Activated T-helper 17 cell treated with anti-CD3 and anti-CD28 coated beads, Interleukin-2, amount 50 U/mL, for 72 hours (primary cell): ENCODE measurements at places on chromosomes 7 and 10.

GRCh38 chr10:6204341-6205191, 1.8 kb downstream of the PFKFB3 start:
- ATAC-seq = no peak

GRCh38 chr7:112129655-112130323, 76.4 kb downstream of the DOCK4 start:
- no peak for ATAC-seq

DNA sequence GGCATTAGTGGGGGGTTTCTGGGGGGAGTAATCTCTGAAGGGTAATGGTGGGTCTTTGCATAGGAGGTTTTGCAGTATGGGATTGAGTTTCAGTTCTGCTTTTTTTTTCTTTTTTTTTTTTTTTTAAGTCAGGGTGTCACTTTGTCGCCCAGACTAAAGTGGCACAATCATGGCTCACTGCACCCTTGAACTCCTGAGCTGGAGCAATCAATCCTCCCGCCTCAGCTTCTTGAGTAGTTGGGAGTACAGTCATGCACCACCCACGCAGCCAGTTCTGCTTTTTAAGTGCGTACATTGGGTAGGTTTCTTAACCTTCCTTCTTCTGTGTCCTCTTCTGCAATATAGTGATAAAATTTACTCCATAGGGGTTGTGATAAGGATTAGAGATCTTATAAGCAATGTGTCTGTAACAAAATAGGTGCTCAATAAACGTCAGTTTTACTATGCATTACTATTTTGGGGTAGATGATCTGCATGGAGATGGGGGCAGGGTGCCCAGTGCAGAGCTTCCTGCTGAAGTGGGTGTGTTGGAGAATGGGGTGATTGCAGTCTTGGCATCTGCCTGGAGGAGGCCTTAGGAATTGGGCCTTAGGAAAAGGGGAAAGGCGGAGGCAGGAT, 9.6 kb downstream of the KAZALD1 start:
- no peak for ATAC-seq

- no peak for ATAC-seq
Measured at GRCh38 chr10:93211991-93212390, 138.3 kb downstream of the CYP26A1 start.

GRCh38 chr7:12440229-12440628, 36.6 kb upstream of the VWDE start:
- ATAC-seq = no peak

DNA sequence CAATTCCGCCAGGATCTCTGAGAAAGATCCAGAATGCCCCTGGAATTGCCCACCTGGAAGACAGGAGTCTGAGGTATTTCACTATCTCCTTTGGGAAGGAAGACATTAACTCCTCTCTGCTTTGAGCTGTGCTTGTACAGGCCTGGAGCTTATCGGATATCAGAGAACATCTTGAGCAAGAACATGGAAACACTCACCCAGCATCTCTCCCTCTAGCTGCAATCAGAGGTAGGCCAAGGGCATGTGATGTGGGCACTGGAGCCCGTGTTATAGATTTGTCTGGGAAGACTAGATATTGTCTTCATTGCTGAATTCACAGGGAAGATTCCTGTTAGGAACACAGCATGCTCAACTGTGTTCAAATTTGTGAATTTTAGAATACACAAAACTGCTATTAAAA, 233.9 kb downstream of the PHF14 start:
- ATAC-seq = no peak

- ATAC-seq = no peak
Measured at GRCh38 chr10:88041243-88042159, 178.1 kb downstream of the PTEN start.

DNA sequence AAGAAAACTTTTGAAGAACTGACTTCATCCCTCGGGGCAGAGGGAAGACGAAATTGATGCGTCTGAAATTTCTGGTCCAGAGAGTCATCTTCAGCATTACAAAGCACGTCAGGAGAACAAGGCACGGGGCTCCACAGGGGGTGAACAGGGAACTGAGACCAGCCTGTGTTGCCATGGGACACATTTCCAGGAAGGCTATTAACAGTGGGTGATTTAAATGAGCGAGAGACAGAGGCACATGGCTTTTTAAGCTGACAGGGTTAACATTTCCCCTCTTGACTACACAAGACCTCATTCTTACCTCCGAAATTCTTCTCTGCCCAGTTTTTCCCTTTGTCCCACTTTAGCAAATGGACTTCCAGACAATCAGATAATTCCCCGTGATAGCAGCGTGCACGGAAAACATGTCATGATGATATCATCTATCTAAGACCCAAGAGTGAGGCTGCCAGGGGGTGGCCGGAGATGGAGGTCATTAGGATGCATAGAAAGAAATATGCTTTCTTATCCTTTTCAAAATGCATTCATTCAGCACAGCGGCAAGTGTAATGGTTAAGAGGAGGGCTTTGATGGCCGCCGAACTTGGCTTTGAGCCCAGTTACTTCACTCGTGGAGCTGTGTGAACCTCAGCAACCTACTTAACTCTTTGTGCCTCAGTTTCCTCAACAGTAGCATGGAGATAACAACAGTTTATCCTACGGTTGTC, 248.0 kb downstream of the PRPF18 start:
- ATAC-seq = no peak

DNA sequence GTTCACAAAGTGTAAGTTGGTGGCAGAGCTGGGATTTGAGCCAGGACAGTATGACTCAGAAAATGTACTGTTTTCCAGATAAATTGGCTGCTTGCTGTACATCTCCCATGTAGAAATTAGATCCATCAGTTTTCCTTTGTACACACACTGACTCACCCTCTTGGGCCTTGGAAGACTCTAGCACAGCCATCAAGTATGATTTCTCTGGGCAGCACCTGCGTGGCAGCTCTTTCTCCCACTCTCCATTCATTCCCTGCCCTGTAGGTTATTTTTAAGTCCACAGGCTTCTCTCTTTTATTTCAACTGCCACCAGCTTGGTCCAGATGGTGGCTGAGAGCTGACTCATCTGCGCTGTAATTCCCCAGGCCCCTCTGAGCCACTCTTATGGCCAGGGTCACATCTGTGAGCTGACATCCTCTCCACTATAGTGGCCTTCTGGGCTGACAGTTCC, 28.3 kb upstream of the SDK1 start:
- no peak for ATAC-seq

DNA sequence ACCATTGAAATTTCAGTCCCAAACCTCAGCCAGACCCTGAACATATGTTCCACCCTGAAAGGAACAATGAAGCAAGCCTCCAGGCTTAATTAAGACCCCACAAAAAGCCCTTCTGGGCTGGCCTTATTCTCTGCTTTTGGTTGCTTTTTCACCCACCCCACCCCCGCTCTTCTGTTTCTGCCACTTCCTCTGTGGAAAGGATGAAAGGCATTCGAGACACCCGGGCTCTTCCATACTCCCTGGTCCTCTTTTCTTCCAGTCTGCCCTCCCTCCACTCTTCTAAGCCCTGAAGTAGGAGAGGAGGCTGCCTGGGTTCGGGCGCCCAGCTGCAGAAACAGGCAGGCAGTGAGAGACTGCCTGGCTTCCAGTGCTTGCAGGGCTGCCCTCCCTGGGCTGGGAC, 9.4 kb upstream of the FAM241B start:
- ATAC-seq = no peak

GRCh38 chr10:86596266-86596665, 58.1 kb upstream of the OPN4 start:
- no peak for ATAC-seq

- ATAC-seq = no peak
Measured at GRCh38 chr10:110845192-110845755, 26.5 kb upstream of the PDCD4 start.

- ATAC-seq = no peak
Measured at GRCh38 chr10:536935-537334, 152.5 kb downstream of the DIP2C start.

DNA sequence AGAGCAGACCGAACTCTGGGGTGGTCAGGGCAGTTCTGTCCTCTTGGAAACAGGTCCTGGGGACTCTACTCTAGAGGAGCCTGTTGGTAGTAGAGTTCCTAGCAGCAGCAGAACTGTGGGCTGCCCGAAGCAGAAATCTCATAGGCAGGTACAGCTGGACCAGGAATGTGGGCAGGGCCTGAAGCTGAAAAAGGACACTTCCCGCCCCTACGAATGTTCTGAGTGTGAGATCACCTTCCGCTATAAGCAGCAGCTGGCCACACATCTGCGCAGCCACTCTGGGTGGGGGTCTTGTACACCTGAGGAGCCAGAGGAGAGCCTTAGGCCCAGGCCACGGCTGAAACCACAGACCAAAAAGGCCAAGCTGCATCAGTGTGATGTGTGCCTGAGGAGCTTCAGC, 8.3 kb upstream of the ZNF783 start:
- no peak for ATAC-seq

GRCh38 chr7:15011289-15011688, 108.7 kb upstream of the DGKB start:
- no peak for ATAC-seq

DNA sequence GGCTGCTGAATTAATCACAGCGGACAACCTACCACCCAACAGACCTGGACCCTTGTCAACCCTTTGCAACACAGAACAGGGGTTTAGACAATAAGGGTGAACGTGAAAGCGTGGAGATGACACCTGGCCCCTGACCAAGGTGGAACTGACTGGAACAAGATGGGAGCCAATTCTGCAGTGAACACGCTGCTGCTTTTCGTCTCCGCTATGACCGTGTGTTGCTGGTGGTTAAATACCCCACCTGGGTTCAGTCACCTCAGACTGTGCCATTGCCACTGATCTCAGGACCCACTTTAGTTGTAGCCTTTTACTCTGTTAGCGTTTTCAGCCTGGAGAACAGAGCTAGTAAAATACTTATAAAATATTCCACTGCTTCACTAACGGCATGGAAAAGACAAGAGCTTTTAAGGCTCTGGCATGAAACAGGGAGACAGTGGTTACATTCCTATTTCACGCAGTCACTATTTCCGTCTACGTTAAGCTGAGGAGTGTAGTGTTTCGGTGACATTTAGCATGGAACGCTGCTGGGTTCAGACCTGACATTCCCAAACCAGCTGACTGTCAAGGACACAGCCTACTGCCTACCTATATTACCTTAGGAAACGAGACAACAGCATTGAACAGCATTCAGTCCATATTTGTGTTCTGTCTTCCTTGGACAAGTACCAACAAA, 119.5 kb upstream of the PRSS1 start:
- ATAC-seq = no peak

- peak; percentile 71 for ATAC-seq
Measured at GRCh38 chr7:12570534-12571461, at the start of gene SCIN. SCIN (plus strand) TSS chr7:12570720; CDS start chr7:12570787, 67 bp downstream.

- no peak for ATAC-seq
Measured at GRCh38 chr7:7330997-7331396, 148.7 kb downstream of the C1GALT1 start.

- ATAC-seq = no peak
Measured at GRCh38 chr10:48649349-48649944, 35.2 kb upstream of the WDFY4 start.

DNA sequence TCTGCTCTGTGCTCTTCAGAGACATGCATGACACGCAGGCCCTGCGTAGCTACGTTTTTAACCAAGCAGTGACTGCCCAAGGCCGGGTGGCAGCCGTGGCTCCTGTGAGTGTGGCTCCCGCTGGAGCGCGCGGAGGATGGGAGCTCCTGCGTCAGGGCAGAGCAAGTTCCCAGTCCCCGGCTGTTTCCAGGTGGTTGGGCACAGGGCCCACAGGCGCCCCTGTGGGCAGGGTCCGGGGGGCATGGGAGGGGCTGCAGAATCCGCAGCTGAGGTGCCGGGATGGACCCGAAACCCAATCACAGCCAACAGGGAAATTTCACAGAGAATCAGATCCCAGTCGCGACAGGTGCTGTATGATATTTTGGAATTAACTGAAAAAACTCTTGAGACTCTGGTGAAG, 9.8 kb downstream of the NKX6-2 start:
- ATAC-seq = no peak

DNA sequence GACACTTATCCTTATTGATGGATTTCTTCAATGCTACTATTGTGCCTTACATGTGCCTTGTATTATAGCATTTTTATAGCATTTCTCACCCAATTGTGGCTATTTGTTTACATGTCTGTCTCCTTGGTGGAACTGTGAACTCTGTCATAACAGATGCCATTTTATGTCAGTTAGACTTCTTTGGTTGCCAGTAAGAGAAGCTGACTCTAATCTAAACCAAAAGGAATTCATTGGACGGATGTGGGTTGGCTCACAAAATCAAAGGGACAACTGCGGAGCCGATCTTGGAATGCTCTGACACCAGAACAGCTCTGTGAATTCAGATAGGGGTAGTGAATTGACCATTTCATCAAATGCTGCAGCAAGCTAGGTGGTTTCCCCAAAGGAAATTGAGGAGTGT, 15.0 kb downstream of the GARIN1A start:
- ATAC-seq = no peak

DNA sequence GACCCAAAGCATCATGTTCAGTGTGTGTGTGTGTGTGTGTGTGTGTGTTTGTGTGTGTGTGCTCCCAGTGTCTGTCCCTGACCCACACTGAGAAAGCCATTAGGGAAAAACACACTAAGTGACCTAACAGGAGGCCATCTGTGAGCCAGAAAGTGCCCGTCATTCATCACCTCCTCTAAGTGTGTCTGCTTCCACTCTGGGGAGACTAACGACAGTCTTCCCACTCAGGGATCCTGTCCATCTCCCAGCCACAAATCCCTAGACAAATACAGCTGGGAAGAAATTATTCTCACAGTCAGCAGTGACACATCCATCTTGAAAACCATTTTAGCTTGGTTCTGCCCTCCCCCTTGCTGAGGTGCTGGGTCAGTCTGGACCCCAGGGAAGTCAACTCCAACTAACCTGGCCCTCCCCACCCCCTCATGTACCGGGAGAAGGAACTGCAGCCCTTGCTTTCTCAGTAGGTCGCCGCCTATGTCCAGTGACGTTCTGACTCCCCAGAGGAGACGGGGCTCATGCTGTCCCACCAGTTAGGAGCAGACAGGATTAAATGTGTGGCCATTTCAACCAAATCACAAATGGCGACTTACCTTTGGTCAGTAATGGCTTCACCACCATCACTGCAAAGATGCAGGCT, 296.5 kb upstream of the ZNF32 start:
- ATAC-seq = no peak

DNA sequence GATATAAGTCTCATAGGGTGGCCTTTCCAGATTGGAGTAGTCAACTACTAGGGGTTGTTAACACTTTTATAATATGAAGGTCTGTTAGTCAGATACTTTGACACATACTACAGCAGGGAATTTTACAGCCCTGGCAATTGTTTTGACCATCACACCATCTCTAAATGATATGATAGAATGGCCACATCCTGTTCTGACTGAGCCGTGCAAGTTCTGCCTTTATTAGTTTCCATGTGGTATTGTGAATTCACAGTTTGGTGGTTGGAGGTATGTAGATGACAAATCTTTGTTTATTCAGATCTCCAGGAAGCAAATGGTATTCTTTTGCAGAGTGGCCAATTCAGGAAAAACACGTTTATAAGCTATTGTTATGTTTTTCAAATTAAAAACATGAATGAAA, 83.0 kb downstream of the NRG3 start:
- no peak for ATAC-seq

GRCh38 chr7:133477791-133478190, 224.9 kb downstream of the EXOC4 start:
- no peak for ATAC-seq
